ENCODE measurements at places on chromosomes 3 and 15.

DNA sequence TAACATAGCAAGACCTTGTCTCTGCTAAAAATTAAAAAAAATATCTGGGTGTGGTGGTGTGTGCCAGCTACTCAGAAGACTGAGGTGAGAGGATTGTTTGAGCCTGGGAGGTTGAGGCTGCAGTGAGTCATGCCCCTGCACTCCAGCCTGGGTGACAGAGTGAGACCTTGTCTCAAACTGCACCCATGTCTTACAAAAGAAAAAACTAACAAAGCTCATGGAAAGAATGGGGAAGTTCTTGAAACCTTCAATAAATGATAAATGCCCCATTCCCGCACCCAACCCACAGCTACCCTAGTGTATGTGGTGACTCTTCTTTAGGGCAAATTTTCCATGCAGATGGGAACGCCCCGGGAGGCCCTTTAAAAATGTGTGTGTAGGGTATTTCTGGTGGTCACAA is 28.3 kb downstream of the RPLP1 start:
- DNase-seq: no peak
- no peaks in the 10 kb centered on the region for H3K27me3 ChIP-seq
- H3K27ac ChIP-seq: no peak overlapping the region
- H3K4me3 ChIP-seq: no peak overlapping the region

- no peak overlapping the region for H3K27ac ChIP-seq
- no peak for DNase-seq
- no peak overlapping the region for H3K4me3 ChIP-seq
- H3K36me3 ChIP-seq: no peaks in the 10 kb centered on the region
- no peaks in the 10 kb centered on the region for H3K27me3 ChIP-seq
Observed at GRCh38 chr3:138124188-138124587, 8.0 kb downstream of the A4GNT start.

GRCh38 chr3:39150803-39151631 is 2.4 kb downstream of the CSRNP1 start:
- H3K4me3 ChIP-seq: peak overlapping the region; percentile 0
- DNase-seq: no peak
- H3K4me1 ChIP-seq: peaks cover 25% of the 10 kb centered on the region
- H3K27ac ChIP-seq: no peak overlapping the region

DNA sequence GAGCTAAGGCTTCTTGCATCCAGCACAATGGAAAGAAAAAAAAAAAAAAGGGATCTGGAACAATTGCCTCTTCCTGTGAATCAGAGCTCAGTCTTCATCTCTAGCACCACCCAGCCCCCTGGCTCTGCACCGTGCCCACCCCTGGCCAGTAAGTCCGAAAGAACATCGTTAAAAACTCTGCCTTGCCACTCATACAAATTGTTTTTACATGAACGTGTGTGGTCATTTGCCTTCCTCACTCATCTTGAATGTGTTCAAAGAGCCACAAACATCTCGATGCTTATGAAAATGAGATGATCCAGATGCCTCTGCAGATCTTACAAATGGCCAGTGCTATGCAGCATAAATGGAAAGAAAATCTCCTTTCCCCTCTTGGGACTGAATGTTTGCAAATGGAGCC is 400.0 kb upstream of the PPP2R3A start:
- no peak overlapping the region for H3K4me3 ChIP-seq
- 0 out of 2 replicates have a peak, but pooled peaks cover 1% of the 10 kb centered on the region for H3K4me1 ChIP-seq
- H3K36me3 ChIP-seq: no peaks in the 10 kb centered on the region
- no peak overlapping the region for H3K27ac ChIP-seq
- no peaks in the 10 kb centered on the region for H3K27me3 ChIP-seq

GRCh38 chr3:31364711-31365110 is 168.0 kb upstream of the STT3B start:
- no peak for DNase-seq
- H3K27ac ChIP-seq: no peak overlapping the region
- H3K36me3 ChIP-seq: no peaks in the 10 kb centered on the region
- H3K27me3 ChIP-seq: no peaks in the 10 kb centered on the region
- no peak overlapping the region for H3K4me3 ChIP-seq

GRCh38 chr15:96992817-96993216 is 662.3 kb downstream of the NR2F2 start:
- H3K36me3 ChIP-seq: no peaks in the 10 kb centered on the region
- no peaks in the 10 kb centered on the region for H3K4me1 ChIP-seq
- H3K4me3 ChIP-seq: no peak overlapping the region
- H3K27me3 ChIP-seq: no peaks in the 10 kb centered on the region

GRCh38 chr3:71906976-71907375 is 122.0 kb upstream of the PROK2 start:
- no peaks in the 10 kb centered on the region for H3K27me3 ChIP-seq
- H3K27ac ChIP-seq: no peak overlapping the region
- no peak for DNase-seq

GRCh38 chr3:195099951-195100785 is 170.8 kb downstream of the XXYLT1 start:
- H3K4me3 ChIP-seq: no peak overlapping the region
- no peak overlapping the region for H3K27ac ChIP-seq
- no peaks in the 10 kb centered on the region for H3K4me1 ChIP-seq

GRCh38 chr15:74316141-74316540 is 51.3 kb downstream of the CYP11A1 start:
- H3K27me3 ChIP-seq: no peaks in the 10 kb centered on the region
- no peak overlapping the region for H3K4me3 ChIP-seq
- no peak overlapping the region for H3K27ac ChIP-seq
- no peak for DNase-seq

DNA sequence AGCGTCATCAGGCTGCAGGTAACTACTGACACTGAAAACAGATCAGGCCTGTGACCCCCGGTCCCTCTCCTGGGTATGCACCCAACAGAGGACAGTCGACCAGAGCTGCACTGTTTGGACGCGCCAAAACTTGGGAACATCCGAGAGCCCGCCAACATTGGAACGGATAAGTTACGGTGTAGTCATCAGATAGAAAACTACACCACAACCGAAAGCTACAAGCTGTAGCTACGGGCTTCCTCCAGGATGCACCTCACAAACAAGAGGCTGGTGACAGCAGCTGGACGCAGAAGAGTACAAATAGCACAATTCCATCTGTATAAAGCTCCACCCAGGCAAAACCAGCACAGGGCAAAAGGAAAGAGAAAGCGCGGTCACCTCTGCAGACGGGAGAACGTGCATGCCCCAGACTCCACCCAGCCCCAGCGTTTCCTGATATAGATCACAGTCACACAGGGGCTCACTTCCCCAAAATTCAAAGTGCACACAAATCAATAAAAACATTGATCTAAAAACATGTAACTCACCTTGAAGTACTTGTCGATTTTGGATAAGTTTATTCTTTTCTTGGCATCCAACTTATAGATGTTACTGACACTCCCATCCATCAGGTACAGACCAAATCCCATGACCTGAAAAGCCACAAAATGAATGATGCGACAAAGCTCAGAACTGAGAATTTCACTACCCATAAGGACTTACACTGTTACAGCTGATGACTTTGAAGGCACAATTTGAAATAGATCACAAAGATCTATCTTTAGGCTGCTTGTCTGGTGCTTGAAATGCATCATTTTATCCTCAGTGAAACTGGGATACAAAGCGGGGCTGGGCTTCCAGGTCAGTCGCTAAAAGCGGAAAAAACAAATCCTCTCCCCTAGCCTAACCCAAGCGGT is 43.3 kb downstream of the CYFIP1 start:
- no peak overlapping the region for H3K27ac ChIP-seq
- no peaks in the 10 kb centered on the region for H3K4me1 ChIP-seq
- H3K27me3 ChIP-seq: no peaks in the 10 kb centered on the region
- no peak for DNase-seq
- H3K4me3 ChIP-seq: no peak overlapping the region

DNA sequence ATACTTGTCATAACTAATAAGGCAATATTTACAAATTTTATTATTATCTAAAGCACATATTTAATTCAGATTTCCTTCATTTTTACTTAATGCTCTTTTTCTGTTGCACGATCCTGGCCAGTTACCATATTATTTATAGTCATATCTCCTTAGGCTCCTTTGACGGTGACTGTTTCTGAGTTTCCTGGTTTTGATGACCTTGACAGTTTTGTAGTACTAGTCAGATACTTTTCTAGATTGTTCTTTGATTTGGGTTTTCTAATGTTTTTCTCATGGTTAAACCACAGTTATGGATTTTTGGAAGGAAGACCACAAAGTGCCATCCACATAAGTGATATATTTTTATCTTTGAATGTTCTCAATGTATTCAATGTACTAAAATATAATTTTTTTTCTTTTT is 171.0 kb upstream of the NANOGP8 start:
- H3K36me3 ChIP-seq: no peaks in the 10 kb centered on the region
- no peaks in the 10 kb centered on the region for H3K27me3 ChIP-seq
- DNase-seq: no peak
- H3K4me1 ChIP-seq: peaks cover 1% of the 10 kb centered on the region
- no peak overlapping the region for H3K27ac ChIP-seq
- no peak overlapping the region for H3K4me3 ChIP-seq

Data from iPS DF 6.9 (cell line).